ENCODE measurements at places on chromosomes 6 and 20.

- DNase-seq = no peak
These were observed 5.2 kb downstream of the TTLL9 start for GRCh38 chr20:31875671-31876070.

- DNase-seq = peak; percentile 36
These were observed 28.8 kb downstream of the CPXM1 start for GRCh38 chr20:2771631-2772080.

DNA sequence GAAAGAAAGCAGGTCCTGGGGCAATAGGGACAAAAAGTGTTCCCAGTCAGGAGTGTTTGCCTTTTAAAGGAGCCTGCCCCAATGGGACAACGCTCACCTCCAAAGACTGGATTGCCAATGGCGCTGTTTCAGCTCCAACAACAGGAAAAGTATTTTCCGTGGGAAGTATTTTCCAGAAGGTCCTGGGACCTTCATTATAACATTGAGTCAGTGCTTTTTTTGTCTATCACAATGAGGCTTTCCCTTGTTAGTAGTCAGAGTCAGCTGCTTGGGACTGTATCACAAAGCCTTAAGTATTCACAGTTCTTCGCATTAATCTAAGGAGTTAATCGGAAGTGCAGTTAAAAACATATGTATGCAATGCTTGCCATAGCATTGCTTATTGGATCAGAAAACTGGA is 17.3 kb downstream of the TRAF3IP2 start:
- no peak for DNase-seq

DNA sequence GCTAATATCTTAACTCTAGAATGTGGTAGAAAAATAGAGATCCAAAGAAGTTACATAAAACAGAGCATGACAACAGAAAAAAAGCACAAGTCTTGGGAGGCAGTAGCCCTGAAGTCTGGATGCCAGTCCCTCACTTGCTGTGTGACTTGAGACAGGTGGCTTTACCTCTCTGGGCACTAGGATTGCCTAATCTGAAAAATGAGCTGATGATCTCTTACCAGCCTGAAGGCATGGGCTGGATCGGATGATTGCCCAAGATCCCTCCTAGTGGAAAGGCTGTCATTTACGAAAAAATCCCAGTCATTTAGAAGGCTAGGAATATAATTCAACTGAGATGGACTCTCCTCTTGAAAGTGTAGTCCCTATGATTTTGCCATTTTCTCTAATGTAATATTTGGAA is 10.9 kb upstream of the GCM1 start:
- DNase-seq = peak; percentile 27

GRCh38 chr6:104540743-104541142 is 319.0 kb downstream of the HACE1 start:
- peak; percentile 77 for DNase-seq

GRCh38 chr20:23995905-23996666 is 7.5 kb upstream of the GGTLC1 start:
- DNase-seq = peak; percentile 35

- DNase-seq = no peak
These were observed 43.4 kb upstream of the POPDC3 start for GRCh38 chr6:105223242-105223641.

GRCh38 chr6:33863723-33864440 is 60.1 kb upstream of the MLN start:
- DNase-seq = no peak

GRCh38 chr6:132505158-132505557 is 7.8 kb downstream of the STX7 start:
- no peak for DNase-seq

DNA sequence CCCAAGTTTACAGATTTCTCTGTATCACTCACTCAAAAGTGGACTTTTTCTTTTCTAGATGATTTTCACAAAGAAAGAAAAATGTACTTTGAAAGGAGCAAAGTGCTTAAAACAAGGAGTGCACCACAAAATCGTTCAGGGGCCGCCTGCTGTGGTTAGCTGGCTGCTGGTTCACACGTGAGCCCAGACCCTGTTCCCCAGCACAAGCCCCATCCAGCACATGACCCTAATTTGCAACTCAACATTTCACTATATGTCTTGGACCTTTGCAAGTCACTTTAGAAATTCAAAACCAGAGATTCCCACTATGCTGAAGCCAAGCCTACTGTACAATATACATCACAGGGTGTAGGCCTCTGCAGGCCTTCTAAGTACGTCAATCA is 95.5 kb upstream of the NHSL1 start:
- DNase-seq = no peak

DNA sequence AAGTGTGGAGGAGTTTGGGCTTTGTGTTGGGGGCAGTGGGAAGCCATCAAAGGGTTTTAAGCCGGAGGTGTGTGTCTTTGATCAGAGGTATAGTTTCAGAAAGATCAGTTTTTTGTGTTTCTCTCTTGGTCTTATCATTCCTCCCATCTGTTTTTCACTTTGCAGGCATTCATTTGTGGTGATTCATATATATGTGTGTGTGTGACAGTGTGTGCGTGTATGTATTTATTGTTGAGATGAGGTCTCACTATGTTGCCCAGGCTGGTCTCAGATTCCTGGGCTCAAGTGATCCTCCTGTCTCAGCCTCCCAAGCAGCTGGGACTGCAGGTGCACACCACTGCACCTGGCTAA is 11.1 kb upstream of the SERINC3 start:
- peak; percentile 72 for DNase-seq

- DNase-seq = no peak
These were observed 16.6 kb upstream of the MAP7 start for GRCh38 chr6:136566851-136567250.

- DNase-seq = no peak
These were observed 255.6 kb downstream of the PREX1 start for GRCh38 chr20:48571949-48572847.

- peak; percentile 24 for DNase-seq
These were observed 609.5 kb upstream of the ARID1B start for GRCh38 chr6:156167625-156168071.
